ENCODE measurements at places on chromosomes 2 and 18.

DNA sequence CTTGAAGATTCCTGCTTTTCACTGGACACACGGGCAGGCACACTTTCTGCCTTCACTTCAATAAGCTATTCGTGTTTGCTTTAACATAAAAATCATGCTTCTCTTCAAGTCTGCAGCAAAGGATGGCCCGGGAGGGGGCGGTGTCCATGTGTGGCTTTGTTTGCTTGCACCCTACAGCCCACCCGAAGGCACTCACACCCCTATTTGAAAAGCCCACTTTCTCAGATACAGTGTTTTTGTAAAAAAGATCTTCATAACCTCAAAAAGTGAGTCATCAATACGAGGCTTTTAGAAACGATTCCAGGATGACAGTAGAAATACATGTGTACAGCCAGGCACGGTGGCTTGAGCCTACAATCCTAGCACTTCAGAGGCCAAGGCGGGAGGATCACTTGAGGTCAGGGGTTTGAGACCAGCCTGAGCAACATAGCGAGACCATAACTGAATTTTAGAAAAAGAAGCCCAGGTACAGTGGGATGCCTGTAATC lies 36.5 kb upstream of the HPCAL1 start:
- no peak for DNase-seq

DNA sequence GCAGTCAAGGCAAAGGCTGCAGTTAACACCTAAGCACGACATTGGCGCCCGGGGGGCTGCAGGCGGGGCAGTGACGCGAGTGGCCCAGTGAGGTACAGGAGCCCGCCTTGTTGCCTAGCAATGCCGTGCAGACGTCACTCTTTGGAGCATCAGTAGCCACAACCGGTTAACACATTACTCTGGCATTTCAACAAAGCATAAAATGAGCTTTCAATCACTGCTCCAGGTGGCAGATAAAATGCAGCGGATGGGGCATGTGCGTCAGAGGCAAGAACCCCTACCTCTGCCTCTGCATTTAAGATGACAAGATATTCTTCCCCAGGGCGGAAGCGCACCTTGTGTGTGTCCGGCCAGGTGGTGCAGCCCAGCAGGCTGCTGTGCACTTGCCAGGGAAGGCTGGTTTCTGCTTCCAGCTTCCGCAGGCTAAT lies 139.4 kb downstream of the MTCL1 start:
- DNase-seq = no peak

- DNase-seq = no peak
Measured at GRCh38 chr18:38951633-38952032, 1386.0 kb upstream of the CELF4 start.

GRCh38 chr2:160635488-160635887 lies 141.9 kb upstream of the RBMS1 start:
- no peak for DNase-seq

- DNase-seq = no peak
Measured at GRCh38 chr2:8268172-8268783, 413.6 kb upstream of the ID2 start.

DNA sequence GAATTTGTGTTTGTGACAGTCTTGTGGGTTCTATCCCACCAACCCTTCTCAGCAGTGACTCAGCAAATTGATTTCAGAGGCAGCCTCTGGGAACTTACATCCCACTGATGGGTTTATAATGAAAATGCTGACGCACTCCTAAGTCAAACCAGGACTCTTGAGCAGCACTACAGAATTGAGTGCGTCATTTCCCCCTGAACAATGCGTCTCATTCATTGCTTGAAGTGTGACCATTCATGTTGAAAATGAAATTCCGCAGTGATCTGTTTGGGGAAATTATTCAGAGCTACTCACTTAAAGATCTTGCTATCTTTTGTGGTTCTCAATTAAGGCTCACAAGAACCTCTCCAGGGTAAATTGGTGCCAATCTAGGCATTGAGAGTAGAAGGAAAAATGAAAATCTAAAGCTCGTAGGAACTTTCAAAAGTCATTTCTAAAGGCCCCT lies 417.7 kb upstream of the SLC14A2 start:
- DNase-seq = no peak

GRCh38 chr2:50748671-50749070 lies 283.3 kb downstream of the NRXN1 start:
- no peak for DNase-seq

DNA sequence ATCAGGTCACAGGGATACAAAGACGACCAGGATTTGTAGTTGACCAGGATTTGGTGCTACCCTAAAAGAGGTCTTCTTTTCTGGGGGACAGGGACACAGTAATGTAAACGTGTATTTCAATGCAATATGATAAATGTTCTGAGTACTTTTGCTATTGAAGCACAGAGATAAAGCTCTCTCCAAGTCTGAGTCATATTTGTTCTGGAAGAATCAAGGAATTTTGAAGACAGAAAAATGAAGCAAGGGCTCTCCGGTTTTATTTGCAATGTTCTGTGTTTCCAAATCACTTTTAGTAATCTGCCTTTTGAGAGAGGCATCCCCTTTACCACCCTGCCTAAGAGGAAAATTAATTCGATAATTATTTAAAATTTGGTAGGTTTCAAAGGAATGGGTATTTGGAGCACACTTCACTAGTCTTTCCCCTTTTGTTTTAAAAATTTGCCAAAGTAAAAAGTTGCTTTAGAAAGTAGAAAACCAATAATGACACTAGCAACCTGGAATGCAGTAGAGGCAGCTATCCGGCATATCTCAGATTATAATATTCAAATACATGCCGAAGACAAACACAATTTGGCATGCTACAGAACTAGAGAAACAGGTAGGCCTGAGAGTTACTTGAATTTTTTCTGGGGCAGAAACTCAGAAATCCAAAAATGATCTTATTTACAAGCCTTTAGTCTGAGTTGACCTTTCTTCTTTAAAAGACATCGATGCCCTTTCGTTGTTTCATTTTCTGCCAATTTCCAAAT lies 82.7 kb downstream of the MREG start:
- no peak for DNase-seq

GRCh38 chr18:23819001-23819400 lies 129.7 kb downstream of the LAMA3 start:
- DNase-seq = no peak

DNA sequence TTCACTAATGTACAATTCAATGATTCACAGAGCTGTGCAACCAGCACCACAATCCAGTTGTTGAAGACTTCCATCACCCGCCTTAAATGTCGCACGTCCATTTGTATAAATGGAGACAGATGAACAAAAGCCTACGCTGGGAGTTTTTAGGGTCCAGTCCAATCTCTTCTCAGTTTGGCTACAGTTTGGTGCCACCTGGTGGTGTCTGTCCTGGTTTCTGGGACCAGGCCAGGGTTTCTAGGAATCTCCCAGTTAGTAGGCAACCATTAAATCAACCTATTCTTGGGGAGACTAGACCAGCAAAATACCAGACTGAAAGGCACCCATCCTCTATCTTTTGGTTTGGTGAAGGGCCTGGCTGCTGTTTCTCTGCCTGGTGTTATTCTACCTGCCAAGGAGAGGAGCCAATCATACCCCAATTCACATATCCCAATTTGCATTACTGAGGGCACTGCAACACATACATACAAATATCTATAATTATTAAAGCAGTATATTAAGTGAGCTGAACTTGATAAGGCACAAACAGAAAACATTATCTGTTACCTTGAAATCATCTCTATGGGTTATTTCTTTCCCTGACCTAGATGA lies 3.2 kb upstream of the DDX1 start:
- DNase-seq = no peak

GRCh38 chr2:222218786-222219185 lies 80.0 kb downstream of the PAX3 start:
- DNase-seq = no peak

GRCh38 chr18:74082742-74083556 lies 64.7 kb downstream of the FBXO15 start:
- DNase-seq = no peak

GRCh38 chr2:216522892-216523502 lies 24.4 kb downstream of the RPL37A start:
- no peak for DNase-seq

GRCh38 chr18:36769172-36769571 lies 59.6 kb downstream of the TPGS2 start:
- DNase-seq = no peak

GRCh38 chr2:190929919-190930318 lies 49.3 kb downstream of the GLS start:
- DNase-seq = no peak

GRCh38 chr2:10522170-10522448 lies 74.0 kb upstream of the ODC1 start:
- DNase-seq = no peak

DNA sequence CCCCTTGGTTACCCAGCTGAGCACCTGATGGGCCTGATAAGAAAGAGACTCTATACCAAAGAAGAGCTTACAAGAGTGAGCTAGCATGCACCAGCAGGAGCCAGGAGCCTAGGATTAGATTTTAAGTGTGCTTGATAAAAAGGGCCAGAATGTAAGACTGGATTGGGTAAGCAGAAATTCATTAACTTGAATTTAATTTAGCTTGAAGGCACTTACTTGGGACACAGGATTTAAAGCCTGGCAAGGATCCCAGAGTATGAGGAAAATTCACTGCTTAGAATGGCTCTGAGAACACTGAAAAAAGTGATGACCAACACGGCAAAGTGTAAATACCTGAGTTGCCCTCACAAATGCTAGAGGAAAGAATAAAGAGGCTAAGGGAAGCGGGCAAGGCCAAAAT lies 91.3 kb upstream of the RBBP8 start:
- DNase-seq = no peak

DNA sequence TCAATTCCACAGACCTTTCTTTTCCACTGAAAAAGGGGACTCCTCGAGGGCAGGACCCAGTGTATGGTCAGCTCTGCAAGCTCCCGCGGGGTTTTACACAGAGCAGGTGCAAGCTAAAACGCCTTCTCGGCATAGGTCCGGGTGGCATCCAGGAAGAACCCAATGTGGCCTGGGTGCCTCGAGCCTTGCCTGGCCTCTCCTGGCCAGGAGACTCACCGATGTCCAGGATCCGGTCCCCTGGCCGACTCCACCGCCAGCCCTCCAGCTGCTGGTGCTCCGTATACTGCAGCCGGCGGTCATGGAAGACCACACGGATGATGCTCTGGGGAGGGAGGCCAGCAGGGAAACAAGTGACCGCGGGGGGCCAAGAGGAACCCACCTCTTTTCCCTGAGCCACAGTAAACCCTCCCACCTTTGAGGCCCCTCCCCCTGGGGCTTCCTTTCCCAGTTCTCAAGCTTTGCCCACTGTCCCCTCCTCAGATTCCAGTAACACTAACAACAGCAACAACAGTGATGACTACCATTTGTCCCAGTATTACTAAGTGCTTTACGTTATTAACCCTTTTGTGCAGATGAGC lies 36.1 kb downstream of the TFCP2L1 start:
- DNase-seq = no peak

DNA sequence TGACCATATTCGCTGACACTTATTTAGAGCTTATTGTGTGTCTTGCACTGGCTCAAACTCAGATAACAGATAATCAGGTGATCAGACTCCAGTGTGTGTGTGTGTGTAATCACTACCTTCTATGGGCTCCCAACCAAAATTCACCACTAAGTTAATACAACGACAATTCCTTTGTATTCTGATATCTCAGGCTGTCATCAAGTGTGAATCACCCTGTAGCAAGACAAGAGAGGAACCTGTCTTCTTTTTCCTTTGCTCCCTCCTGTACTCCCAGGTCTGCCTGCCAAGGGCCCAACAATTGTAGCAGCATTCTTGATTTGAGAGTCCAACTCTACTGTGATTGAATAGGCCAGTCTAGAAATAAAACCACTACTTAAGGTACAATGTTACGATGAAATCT lies 25.8 kb downstream of the ITGB6 start:
- no peak for DNase-seq

DNA sequence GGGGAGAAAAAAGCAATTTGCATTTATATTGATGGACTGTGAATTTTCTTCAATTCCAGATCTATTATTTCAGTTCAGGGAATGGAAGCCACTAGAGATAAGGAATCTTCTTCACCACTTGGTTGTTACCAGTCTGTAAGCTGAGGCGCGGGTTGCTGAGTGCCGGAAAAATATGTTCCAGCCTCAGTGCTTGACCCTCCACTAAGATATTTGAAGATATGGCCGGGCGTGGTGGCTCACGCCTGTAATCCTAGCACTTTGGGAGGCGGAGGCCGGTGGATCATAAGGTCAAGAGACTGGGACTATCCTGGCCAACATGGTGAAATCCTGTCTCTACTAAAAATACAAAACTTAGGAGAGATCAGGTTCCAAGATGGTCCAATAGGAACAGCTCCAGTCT lies 9.1 kb upstream of the HMSD start:
- no peak for DNase-seq

GRCh38 chr2:204228169-204228886 lies 291.8 kb downstream of the ICOS start:
- DNase-seq = no peak

- no peak for DNase-seq
Measured at GRCh38 chr2:159933727-159934049, 128.7 kb downstream of the PLA2R1 start.

DNA sequence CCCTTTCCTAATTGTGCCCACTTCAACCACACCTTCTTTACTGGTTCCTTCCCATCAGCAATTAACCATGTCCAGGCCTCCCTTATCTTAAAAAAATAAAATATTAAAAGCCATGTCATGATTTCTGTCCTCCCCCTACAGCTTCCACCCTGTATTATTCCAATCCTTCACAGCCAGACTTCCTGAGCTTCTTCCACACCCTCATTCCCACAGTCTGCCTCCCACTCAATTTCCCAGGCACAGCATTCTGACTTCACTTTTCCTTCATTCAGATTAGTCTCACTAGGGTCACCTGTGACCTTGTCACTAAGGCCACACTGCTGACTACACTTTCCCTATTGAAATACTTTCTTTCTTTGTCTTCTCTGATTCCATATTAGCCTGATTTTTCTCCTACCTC lies 159.4 kb downstream of the DIS3L2 start:
- no peak for DNase-seq

DNA sequence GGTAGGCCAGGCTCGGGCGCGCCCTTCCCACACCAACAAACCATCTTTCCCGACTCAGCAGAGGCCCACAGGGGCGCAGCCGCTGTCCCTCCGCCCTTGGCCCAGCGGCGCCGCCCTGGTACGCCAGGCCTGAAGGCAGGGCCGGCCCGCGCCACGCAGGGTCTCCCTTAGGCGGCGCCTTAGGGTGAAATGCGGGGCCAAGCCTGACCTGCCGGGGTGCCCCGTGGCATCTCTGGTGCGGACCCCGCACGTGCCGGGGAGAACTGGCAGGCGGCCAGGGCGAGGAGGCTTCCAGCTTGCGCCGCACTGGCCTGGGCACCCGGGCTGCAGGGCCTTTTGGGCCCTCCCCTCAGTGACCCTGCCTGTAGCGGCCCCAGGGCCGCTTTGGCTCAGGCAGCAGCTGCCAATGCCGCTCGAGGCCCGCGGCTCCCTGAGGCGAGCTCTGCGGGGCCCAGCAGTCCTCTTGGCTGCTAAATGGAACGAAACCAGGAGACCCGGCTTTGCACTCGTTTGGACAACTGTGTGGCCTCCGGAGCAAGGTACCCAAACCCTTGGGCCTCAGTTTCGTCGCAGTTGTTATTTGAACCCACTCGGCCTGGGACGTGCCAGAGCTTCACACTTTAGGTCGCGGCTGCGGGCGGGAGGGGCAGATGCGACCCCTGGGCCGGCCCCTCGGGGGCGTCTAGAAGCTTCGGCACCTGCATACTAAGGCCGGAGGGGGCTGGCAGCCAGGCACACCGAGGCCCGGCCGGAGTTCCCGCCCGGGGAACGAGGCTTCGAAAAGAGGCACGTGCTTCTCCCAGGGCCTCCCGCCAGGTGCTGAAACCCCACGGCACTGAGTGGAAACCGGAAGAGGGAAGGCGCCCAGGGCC lies 8.5 kb downstream of the OTX1 start:
- no peak for DNase-seq

GRCh38 chr18:72456802-72457201 lies 87.3 kb downstream of the CBLN2 start:
- no peak for DNase-seq

- no peak for DNase-seq
Measured at GRCh38 chr18:76530846-76531245, 35.8 kb upstream of the ZNF516 start.
